NCI-H2171 (cell line): ENCODE measurements at places on chromosomes 3 and 15.

DNA sequence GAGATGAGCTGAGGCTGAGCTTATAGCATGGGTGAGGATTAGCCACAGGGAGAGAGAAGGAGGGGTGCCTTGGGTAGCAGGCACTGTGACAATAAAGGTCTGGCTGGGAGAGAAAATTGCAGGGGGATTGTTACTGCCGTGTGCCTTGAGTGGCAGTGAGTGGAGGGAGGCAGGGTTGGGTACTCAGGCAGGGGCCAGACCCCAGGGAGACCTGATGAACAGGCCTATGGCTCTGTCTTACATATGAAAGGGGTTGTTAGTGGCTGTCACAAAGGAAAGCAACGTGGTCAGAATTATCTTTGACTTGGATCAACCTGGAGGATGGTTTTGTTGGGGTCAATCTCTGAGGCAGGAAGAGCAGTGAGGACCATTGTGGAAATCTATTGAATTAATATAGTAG is 84.5 kb downstream of the LRTM1 start:
- no peak for DNase-seq

DNA sequence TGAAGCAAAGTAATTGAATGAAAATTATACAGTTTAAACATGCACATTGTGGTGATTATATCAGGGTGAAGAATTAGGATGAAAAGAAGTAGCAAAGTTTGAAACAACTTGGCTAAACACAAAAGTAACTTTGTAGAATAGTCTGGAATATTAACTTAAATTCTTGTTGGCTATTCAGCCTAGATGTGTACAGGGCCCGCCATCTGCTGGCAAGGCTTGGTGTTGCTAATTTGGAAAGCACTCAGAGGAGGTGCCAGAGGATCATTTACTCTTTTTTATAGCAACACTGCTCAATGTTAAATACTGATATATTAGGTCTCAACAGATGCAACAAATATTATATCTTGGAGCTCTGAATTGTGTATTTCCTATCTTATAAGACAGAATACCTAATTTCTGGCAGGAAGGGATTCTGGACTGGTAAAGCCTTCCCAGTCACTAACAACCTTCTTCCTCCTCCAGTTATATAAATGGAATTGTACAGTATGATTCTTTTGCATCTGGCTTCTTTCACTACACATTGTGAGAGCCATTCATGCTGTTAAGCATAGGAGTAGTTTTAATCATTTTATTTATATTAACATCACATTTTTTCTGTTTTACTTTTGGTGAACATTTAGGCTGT is 36.1 kb downstream of the TTC23 start:
- peak; percentile 9 for DNase-seq

GRCh38 chr15:38263996-38264395 is 11.4 kb downstream of the SPRED1 start:
- no peak for DNase-seq

- DNase-seq = no peak
These were observed 42.4 kb upstream of the LARS2 start for GRCh38 chr3:45345846-45346580.

DNA sequence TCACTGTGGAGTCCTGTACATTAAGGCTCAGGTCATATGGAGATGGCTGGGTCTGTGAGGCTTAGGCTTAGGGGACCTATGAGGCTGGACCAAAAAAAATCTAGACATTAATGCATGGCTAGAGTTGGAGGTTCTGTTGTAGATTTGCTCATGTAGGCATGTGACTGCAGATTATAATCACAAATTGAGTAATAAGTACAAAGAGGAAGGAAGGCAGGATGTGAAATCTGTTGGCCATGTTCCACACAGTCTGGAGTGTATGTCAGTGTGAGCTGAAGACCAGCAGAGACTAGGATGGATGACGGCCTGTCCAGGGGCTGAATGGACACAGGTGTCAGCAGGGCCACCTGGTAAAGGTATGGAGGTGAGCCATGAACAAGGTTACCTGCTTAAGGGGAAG is at the start of gene ST3GAL6:
ST3GAL6 (plus strand) TSS at position 265 of the 400 bp plus-strand sequence. CDS start 5,101 bp downstream, outside the sequence.
- DNase-seq = no peak

DNA sequence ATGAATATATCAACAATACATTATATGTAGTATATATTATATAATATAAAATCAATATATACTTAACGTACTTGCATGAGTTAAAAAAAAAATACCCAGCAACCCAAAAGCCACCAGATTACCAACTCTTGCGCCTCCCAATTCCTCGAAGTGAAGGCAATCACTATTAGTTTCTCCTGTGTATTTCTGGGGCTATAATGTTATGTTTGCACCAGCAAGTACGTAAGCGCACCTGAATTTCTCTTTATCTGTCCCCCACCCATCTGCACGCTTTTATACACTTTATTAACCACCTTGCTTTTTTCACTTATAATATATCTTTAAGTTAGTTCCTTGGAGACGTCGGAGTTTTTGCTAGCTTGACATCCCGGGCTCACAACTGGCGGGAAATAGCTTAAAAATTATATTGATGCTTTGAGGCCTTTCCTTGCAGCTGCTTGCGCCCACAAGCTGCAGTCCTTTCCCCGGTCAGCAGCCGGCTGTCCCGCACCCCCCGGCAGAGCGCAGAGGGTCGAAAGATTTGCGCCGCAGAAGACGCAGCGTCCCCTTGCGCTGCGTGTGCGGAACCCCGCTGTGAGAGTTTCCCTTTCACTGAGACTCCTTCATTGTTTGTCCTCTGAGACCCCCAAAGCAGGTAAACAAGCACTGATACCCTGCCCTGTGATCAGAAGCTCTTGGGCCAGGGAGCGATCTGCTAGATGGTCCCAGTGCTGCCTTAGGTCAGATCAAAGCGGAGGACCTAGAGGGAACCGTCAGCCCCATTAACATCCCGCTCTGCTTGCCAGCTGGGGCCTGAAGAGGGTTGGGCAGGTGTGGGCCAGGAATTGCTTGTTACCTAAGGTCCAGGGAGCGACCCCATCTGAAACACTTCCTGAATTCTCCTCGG is 8.9 kb upstream of the EOMES start:
- no peak for DNase-seq

GRCh38 chr3:14440531-14441239 is 38.3 kb downstream of the SLC6A6 start:
- peak; percentile 25 for DNase-seq

DNA sequence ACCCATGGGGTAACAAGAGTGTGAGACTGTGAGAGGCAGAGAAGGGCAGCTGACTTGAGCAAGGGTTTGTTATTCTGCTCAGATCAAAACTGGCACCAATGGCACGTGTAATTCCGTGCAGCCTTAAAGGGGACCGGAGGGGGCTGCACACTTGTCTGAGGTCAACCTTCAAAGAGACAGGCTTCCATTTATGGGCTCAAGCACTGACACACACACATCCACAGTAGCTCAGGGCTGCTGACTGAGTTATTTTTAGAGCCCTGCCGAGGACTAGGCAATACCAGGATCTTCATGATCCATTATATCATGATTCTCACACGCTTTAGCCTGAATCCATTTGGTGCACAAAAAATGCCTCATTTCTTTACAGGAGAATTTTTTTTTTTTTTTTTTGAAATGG is 20.6 kb upstream of the SPTBN5 start:
- DNase-seq = no peak

DNA sequence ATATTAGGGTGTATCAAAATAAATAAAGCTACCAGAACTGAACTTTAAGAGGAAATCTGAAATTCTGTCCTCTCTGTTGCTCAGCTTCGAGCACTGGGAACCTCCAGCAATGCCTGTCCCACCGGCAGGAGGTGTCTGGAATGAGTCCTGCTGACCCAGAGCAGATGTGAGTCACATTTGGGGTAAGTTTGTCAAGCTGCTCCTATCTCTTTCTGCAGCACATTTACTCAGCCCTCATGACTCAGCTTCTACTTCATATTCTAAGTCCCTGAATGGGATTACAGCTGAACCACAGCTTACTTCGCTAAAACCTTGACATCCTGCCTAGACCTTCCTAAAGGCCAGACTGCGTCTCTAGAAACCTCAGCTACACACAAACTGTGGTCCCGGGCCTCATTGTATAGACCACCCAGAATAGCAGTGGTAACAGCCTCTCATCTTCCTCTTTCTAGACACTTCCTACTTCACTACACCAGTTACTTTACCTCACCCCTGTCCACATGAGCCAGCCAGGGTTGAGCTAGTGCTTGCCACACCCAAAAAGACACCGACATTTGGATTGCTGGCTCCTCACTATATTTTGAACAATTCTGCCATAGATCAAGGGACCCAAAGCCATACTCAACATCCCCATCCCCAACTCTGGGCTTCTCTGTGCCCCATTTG is 109.6 kb upstream of the TMCO5A start:
- DNase-seq = no peak

GRCh38 chr3:178439504-178439903 is 96.7 kb upstream of the KCNMB2 start:
- DNase-seq = no peak

GRCh38 chr3:178712247-178712646 is 176.0 kb downstream of the KCNMB2 start:
- DNase-seq = no peak

DNA sequence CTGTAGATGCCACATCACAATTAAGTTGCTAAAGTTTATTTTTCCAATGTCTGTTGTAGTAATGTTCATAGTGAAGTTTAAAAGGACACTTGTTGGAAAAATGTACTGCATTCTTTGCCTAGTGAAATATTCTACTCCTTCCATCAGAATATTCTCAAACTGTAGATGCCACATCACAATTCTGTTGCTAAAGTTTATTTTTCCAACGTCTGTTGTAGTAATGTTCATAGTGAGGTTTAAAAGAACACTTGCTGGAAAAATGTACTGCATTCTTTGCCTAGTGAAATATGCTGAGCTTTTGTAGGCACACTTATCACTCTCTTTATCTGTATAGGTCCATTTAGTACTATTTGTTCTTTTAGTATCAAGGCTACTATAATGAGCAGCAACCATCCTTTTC is 836.1 kb downstream of the NAALADL2 start:
- no peak for DNase-seq

GRCh38 chr3:30145281-30145680 is 461.1 kb upstream of the TGFBR2 start:
- DNase-seq = no peak

- no peak for DNase-seq
These were observed 7.2 kb upstream of the DYNC1LI1 start for GRCh38 chr3:32577581-32578556.

DNA sequence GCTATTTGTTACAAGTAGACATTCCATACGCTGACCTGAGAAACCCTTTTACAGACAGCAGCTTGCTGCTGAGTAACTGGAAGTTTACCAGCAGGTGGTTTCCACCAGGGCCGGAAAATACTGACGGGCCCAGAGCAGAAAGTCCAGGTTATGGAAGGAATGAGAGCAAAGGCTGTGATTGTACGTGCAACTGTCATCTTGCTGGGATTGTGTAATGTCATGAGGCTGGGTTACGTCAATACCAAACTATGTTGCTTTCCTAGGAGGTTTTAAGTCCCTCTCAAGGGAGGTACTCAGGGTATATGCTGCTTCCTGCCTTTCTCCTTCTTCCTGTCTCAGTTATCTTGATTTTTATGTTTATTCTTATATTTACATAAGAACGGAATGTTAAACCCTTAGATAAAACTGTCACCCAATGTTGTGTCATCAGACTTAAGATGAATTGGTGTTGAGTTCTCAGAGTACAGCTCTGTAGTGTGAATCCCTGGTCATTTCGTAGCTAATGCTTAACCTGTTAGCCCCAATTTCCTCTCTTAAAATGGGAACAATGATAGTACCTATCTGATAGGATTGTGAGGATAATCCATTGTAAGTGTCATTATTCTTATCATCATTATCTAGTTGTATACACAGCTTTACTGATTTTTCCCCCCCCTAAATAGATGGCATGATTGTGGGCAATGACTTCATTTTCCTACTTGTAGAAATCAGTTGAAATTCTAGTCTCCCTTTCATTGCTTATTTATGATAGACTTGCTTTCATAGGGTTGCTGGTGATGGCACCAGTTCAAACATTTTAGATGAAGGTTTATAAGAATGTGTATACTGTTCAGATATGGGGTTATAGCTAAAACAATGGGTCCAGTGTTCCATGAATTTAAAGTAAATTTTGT is 101.4 kb downstream of the FNDC3B start:
- DNase-seq = no peak

GRCh38 chr3:144995856-144996255 is 1024.2 kb downstream of the DIPK2A start:
- no peak for DNase-seq

GRCh38 chr15:67170143-67170925 is 84.1 kb downstream of the AAGAB start:
- DNase-seq = peak; percentile 14

DNA sequence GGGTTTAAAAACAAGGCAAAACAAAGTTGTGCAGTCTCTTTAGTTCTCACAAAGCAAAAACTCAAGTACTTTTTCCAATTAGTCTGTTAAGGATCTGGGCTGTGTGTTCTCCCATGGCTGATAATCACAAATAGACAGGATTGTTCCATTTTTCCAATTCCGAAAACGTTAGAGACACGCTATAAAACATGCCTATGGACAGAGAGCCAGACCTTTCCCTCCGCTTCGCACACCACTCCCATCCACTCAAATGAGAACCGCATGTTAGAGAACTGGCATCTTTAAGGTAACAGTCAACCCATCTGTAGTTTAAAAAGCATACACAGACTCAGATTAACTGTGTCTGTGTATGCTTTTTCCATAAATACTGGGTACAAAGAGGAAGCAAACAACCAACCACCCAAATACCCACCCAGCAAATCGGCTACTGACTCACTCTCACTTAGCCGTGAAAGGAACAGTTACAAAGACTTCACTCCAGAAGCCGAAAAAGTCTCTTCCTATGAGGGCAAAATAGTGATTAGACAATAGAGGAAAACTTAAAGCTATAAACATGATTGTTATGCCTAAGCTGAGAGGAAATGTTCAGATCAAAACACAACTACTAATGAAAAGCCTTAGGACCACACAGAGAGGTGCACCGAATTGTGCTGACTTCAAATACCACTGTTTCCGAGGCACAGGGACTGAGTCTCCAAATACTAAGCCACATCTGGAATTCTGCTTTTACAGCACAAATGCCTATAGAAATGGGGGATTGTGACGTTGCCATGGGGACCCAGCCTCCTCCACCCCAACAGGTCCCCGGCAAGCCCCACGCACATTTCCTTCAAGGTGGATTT is 36.1 kb downstream of the IL17RD start:
- DNase-seq = no peak

DNA sequence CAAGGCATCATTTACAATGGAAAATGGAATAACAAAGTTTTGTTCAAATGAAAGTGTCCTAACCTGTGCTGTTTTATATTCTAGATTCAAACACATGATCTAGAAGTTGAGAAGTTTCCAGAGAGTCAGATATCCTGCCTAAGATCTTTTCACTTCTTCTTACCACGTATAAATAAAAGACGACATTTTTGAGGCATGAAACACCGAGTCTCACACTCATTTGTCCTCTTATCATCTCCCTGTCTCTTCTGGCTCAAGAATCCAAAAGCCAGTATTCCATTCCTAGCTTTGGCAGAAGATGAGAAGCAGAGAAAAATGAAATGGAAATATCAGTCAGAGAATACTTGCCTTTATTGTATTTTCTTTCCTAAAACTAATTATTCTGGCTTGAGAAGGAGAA is 738.6 kb upstream of the NR2F2 start:
- DNase-seq = no peak
